ENCODE measurements at places on chromosomes 12 and 14.

DNA sequence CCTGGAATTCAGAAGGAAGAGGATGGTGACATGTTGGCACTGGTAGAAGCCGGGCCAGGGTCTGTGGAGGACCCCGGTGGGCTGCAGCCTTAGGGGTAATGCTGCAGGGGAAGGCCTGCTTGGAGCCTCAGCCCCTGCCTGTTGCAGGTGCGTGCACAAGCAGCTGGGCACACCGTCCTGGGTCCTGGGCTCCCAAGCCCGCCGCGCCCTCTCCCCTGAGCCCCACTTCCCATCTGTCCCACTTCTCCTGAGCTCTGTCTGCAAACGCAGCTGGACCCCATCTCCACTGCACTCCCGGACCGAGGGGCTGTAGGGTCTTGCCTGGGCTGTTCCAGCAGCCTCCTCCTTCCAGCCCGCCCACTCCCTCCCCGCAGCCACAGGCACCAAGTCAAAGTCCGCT is 116.8 kb downstream of the GLT1D1 start:
- no peak for DNase-seq

DNA sequence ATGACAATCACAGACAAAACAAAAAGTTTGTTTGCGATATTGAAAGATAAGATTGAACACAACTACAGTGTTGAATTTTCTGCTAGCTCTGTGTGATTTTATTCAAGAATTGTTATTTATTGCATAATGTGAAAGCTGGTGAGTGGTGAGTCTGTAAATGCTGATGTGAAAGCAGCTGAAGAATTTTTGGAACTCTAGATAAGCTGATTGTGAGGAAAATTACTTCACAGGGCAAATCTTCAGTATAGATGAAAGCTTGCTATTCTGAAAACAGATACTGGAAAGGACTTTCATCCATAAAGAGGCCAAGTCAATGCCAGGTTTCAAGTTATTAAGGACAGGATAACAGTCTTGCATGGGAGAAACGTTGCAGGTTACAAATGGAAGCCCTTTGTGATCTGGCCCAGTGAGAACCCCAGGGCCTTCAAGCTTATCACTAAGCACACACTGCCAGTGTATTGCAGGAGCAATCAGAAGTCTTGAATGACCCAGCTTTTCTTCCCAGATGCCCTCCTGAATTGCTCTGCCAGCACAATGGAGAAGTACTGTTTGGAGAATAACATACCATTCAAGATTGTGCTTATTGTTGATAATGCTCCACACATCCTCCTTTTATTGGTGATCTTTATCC is 153.7 kb downstream of the PCNX1 start:
- DNase-seq: no peak

DNA sequence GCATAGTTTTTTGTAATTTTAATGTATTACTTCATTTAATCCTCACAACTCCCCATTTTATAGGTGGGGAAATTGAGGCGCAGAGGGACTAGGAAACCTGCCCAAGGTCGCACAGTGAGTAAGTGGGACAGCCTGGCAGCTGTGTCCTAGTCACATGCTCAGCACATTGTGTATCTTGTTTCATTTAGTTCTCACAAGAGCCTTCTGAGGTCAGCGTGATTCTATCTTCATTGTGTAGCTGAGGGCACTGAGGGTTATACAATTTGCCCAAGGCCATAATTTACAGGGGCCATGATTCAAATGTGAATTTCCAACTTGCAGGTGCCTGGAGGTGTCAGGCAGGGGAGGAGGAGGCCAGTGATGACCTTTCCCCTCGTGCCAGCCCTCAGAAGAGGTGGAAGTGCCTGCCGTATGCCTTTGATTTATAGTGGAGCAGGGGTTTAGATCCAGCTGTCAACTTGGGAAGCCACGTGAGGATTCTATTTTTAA is 30.3 kb upstream of the SMOC1 start:
- DNase-seq: no peak

DNA sequence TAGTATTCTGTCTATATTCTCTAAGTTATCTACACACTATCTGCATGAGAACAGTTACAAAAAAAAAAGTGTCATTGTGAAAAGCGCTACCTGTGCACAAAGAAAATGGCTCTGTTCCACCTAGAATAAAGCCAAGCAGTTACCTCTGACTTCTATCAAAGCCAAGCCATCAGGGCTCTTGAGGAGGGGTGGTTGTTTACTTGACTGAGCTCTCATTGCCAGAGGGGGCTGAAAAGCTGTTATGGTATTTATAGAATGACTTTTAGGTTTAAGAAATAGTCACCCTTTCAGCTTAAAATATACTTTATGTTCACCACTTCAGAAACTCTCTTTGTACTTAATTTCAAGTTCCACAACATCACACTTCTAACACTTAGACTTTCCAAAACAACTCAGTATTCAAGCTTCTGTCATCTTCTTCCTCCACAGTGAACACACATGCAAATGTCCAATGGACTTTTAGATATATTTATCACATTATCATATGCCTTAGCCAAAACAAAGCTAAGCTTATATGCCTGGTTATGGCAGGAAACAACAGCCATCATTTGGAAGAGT is 7.5 kb downstream of the ITPR2 start:
- DNase-seq: no peak

DNA sequence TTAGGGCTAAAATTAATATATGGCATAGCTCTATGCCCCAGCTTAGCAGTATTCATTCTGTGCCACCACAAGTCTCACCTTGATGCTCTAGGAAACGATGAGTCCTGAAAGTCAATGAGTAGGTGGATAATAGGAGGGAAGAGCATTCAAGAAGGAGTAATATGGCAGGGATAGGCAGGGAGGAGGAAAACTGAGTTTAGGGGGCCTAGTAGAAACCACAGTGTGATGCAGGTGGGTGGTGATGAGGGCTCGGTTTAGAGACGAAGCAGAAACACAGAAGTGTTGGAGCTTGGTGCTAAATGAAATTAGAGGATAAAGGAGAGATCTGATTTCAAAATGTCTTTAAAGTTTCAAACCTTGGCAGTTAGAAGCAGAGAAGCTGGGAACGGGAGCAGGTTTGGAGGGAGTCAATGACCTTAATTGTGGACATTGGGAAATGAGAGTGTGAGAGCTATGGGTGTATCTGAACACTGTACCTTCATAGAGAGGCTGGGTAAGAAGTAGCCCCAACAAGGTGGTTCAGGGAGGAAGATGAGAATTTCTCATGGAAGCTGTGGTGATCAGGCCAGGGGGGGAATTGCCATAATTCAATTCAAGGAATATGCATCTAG is 144.7 kb upstream of the CPSF6 start:
- DNase-seq: no peak

GRCh38 chr12:52358575-52359350 is 8.5 kb downstream of the KRT85 start:
- DNase-seq: no peak

DNA sequence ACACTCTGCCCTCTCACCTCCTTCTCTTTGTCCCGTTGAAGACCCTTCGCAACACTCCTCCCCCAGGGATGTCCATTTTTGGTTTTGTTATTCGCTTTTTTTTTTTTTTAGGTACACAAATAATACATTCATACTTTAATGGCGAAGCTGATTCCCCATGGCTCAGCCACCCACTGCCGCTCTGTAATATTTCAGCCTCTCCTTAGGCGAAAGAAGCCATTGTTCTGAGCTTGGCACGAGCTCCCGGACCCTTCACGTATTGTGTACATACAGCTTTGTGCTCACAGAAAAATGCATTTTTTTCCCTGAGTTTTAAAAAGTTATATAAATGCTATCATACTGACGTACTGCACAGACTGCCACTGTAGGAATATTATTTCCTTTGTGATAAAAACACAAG is 115.0 kb downstream of the TMEM132C start:
- DNase-seq: no peak

DNA sequence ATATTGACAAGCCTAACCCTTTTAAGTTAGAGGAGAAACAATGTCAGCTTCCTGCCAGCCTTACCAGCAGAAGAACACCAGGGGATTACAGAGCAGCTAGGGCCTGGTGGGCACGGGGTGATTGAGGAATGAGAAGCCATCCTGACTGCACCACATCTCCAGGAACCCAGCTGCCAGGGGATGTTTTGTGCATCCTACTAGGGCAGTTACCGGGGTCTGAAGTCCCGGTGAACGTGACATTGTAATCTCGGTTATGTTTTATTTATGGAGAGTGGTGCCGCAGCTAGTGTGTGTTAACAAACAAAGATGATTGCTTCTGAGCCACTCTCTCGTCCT is 115.9 kb downstream of the BCL11B start:
- no peak for DNase-seq

DNA sequence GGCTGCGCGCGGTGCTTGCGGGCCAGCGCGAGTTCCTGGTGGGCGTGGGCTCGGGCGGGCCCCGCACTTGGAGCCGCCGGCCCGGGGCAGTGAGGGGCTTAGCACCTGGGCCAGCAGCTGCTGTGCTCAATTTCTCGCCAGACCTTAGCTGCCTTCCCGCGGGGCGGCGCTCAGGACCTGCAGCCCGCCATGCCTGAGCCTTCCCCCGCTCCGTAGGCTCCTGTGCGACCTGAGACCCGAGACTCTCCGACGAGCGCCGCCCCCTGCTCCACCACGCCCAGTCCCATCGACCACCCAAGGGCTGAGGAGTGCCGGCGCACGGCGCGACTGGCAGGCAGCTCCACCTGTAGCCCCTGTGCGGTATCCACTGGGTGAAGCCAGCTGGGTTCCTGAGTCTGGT is 46.0 kb upstream of the PLEKHG3 start:
- DNase-seq: no peak

- DNase-seq: no peak
These were observed 2.6 kb downstream of the GALNT16 start for GRCh38 chr14:69262516-69262915.

GRCh38 chr14:67746927-67747326 is 45.2 kb downstream of the RDH12 start:
- no peak for DNase-seq

DNA sequence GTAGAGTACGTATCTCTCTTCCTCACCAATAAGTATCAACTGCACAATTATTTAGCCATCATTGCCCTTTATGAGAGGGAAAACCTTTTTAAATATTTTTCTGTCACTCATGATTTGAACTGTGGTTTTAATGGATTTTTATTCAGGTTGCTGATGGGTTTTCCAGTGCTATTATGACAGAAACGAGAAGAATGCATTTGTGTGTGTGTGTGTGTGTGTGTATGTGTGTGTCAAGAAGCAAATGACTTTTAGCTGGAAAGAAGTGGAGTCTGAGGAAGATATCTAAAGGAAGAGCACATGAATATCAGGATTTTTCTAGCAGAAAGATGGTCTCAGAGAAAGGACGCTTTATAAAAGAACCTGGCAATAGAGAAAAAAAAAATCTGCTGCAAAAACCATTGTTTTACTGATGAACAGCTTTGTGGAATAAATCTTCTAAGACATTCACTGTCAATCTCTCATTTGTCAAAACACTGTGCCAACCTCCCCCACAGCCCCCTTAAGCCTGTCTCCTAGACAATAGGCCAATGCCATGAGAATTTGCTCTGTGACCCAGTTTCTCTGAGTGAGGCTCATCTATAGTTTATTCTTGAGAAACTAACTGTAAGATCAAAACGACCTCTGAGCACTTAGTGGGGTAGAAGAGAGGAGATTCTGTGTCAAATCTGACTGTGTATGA is 417.7 kb downstream of the FLRT2 start:
- DNase-seq: no peak

DNA sequence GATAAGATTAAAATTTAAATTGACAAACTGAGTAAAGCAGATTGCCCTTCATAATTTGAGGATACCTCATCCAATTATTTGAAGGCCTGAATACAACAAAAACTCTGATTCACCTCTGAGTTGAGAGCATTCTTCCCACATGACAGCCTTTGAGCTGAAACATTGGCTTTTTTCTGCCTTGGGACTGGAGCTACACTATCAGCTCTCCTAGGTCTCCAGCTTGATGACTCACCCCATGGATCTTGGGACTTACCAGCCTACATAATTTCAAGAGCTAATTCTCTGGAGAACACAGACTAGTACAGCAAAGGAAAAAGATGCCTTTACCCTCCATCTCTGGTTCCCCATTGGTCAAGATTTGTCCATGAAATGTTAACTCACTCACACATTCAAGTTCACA is 555.1 kb downstream of the FOXG1 start:
- DNase-seq: no peak

DNA sequence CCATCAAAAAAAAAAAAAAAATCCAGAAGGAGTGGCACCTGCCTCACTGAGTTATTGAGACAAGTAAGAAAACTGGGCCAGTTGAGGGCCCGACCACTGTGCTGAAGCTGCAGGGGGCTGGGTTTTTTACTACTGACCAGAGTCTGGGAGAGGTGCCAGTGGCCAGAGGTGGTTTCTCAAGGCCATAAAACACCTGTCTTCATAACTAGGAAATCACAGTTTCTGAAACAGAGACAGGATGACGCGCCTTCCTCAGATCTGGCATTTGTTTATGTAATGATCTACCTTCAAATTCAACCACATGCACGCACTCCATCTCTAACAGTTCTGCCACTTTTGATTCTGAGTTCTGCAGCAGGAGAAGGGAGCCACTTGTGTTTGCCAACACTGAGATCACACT is 12.7 kb downstream of the TSPAN11 start:
- DNase-seq: no peak

DNA sequence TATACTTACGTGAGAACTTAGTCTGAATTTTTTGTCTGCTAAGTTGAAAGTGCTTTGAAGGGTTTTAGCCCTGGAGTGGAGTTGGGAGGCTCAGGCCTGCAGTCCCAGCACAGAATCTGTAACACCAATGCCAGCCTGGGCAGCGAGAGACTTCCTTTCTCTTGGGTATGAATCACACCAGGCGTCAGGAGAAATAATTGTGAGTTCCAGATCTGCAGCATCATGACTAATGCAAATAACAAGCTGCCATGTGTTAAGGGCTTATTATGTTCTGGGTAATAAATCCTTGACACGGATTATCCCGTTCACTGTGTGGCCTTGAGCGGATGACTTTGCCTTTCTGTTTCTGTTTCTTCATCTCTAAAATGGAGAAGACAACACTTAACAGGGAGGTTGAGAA is 70.6 kb downstream of the B4GALNT3 start:
- no peak for DNase-seq

DNA sequence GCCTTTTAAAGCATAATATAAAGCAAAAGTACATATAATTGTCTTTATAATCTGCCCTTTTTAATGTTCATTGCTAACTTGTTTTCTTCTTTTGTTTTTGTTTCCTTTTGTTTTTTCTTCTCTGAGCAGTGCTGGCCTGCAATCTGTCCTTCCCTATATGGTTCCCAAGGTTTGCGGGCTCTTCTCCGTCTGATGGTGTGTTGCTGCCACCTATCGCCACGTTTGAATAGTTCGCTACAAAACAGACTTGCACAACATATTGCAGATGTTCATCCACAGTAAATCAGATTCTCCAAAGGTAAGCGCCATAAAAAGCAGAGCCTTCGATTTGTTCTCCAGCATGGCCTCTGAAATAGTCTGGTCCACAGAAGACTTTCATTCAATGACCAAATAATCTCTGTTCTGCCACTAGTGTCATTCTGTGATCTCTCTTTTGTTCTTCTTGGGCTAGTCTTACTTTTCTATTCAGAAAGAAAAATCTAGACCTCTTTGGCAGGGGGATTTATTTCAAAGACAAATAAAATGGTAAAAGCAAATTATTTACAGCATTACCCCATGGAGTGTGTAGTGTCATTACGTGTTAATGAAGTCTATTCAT is 33.5 kb downstream of the C12orf50 start:
- DNase-seq: peak; percentile 14

Data from hematopoietic multipotent progenitor cell treated with erythropoietin and hydrocortisone succinate and interleukin-3 and kit ligand, for 15 days (in vitro differentiated cells).